GM06990 (cell line): ENCODE measurements at places on chromosomes 5 and 9.

DNA sequence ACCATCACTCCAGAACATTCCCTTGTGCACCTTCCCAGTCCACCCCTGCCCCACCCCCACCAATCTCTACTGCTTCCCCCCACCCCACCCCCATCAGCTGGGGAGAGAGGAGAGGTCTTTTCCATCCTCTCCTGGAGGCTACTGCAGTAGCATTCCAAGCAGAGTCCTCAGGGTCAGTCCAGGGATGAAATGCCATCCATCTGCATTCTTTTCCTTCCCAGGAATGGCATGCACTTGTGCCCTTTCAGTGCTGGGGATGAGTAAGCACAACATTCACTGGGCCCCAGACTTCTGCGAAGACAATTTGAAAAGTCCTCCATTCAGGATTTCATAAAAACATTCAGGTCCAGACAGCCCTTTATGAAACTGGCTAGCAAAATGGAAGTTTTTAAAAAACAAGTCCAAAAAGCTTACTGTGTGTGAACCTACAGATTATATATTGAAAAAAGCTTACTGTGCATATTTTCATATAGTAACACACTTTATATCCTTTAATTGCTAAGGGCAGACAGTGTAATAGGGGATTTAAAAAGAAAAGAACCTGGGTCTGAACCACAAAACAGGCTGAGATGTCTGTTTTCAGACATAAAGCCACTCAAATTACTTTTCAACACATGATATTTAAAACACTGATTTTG, 50.0 kb upstream of the GOLPH3 start:
- no peak for DNase-seq

GRCh38 chr9:130240410-130241197, 25.0 kb upstream of the HMCN2 start:
- no peak for DNase-seq

GRCh38 chr5:141641634-141642267, 5.0 kb downstream of the RELL2 start:
- no peak for DNase-seq

DNA sequence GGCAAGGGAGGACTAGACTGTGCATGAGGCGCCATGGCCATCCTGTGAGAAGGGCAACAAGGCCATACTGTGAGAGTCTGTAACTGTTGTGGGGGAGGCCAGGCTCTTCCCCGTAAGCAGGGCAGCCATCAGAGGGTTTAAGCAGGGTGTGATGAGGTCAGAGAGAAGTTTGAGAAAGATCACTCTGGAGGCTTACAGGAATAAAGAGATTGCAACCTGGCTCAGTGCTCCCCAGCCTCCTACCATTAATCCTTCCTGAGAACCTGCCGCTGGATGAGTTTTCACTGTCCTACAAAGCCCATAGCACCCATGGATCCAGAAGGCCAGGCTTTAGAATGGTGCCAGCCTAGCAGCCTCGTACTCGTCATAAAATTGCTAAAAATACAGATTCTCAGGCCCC, 14.4 kb upstream of the TRMT10B start:
- no peak for DNase-seq

- DNase-seq, result no peak
Measured at GRCh38 chr5:61532983-61533382, 200.9 kb downstream of the ZSWIM6 start.

GRCh38 chr5:80408484-80409366, 861 bp downstream of the ZFYVE16 start:
- DNase-seq, result no peak

DNA sequence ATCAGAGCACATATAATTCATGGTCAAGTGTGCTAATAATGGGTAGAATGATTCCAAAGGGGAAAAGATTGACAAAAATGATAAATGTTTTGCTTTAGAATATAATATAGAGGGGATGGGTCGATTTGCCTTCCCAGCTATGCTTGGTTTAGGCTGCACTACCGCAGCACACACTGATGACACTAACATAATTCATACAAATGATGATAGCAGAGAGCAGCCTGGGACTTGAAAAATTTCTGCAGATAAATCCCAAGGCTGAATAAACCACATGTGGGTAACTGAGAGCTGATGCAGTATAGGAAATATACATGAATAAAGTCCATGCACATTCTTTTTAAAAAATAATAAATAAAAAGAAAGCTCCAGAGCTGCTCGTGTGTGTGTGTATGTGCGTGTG, 54.5 kb downstream of the EFNA5 start:
- DNase-seq, result no peak

DNA sequence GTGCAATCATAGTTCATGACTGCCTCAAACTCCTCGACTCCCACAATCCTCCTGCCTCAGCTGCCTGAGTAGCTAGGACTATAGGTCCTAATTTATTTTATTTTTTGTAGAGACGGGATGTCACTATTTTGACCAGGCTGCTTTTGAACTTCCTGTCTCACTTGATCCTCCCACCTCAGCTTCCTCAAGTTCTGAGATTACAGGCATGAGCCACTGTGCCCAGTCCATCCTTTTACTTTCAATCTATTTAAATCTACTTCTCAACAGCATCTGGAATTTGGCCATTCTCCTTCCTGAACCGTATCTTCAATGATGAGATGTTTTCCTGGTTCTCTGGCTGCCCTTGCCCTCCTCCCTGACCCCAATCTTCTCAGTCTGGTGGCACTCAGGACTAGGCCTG, 12.2 kb upstream of the GRIN1 start:
- no peak for DNase-seq

DNA sequence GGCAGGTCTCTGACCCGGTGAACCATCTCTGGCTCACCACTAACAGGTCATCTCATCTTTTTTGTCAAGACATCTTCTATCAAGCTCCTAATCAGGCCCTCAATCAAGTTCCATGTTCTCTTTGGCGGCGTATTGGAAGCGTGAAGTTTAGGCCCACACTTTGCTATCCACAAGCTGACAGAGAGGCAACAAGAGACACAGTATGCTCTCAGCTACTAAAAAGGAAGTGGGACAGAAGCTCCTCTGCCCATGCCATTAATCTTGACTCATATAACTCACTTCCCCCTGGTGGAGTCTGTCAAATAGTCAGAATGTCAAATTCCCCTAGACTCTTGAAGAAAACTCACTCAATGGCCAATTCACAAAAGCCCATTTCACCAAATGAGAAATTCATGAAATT, 77.6 kb upstream of the TMC1 start:
- DNase-seq, result peak; percentile 60

DNA sequence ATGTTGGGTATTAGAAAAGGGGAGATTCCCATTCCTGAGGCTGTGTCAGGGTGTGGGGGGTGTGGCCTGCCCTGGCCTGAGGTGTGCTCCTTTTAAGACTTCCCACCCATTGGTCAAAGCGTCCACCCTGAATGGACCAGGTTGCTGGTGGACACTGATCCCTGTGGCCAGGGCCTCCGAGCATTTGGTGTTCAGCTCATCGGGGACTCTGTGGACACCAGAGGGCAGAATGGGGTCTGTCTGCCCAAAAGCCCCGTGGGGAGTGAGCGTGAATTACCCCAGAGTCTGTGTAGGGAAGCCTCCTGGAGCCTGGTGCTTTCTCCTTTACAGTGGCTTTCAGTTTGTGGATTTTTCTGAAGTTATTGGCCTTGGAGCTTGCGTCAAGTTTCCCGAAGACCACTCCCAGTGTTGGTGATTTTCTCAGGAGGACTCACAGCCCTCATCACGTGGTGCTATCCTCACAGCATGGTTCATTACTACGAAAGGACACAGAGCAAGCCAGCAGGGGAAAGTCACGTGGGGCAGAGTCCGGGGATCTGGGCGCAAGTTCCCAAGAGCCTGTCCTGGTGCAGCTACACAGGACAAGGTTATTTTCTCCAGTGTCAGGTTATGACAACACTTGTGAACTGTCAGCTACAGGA, 55.5 kb downstream of the TENT4A start:
- no peak for DNase-seq

DNA sequence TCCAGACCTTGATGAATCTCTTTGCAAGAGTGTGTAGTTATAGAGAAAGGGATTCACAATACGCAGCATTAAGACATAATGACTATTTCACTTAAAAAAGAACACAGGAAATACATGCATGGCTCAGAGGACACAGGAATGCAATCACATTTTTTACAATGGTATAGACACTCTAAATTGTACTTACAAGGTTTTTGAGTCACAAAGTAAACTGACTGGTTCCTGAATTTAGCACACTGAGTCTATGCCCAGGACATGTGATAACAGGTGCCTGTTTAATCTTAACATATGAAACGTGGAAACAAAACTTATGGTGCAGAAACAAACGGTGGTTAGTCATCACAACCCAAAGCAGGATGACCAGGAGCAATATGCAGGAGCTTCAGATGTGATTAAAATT, 6.7 kb downstream of the EPB41L4A start:
- DNase-seq, result no peak

DNA sequence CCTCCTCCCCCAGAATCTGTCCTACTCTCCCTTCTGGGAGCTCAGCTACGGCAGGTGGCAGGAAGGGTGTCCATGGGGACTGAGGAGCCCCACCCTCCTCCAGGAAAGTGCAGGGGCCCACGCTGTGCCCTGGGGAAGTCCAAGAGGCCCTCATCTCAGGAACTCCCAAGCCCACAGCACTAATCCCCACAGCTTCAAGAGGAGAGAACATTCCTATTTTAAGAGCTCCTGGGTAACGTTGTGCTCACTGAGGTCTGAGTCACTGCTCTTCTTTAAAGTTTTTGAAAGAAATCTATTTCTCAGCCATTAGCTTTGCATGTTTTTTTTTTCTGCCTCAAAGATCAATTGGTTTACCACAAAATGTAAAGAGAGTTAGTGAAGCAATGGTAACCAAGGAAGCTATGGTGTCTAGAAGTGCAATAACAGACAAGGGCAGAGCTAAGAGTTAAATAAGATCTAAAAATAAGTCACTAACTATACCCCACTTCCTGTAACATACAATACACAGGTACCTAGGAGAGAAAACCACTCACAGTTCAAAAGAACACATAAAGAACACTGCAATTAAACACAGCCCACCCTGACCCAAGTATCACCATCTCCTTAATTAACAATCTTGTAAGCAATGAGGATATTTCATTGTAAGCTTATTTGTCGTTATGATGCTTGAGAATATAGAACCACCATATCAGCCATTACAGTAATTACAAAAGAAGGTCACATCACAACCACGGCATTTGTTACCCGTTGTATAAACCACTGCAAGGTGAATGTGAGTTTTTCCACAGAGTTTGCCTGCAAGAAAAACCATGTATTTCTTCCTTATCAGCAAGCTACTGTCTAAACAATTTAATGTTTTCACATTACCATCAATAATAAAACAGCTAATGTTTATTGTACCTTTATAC, 382.3 kb upstream of the SLC30A5 start:
- peak; percentile 80 for DNase-seq

- no peak for DNase-seq
Measured at GRCh38 chr9:129459547-129460322, 161.2 kb downstream of the C9orf50 start.

- no peak for DNase-seq
Measured at GRCh38 chr5:151253605-151253950, 593 bp downstream of the GM2A start.

DNA sequence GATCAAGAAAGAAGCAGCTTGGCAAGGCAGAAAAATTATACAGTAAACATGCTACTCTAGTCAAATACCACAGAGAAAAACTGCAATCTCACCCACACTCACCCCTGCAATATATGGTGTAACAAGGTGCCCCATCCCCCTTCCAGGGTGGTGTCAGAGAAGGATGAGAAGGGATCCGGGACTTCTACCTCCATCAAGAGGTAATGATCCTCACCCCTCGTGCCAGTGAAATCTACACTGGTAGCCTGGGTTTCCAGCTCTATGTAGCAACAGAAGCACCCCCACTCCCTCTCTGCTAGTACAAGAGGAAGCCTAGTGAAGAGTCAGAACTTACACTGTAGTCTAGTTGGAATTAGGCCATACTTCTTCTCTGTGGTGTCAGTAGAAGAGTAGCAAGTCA, 18.9 kb downstream of the SLCO4C1 start:
- no peak for DNase-seq

- peak; percentile 22 for DNase-seq
Measured at GRCh38 chr5:124744170-124744971, 2.1 kb downstream of the ZNF608 start.

GRCh38 chr5:173778152-173778782, 109.9 kb upstream of the CPEB4 start:
- no peak for DNase-seq

DNA sequence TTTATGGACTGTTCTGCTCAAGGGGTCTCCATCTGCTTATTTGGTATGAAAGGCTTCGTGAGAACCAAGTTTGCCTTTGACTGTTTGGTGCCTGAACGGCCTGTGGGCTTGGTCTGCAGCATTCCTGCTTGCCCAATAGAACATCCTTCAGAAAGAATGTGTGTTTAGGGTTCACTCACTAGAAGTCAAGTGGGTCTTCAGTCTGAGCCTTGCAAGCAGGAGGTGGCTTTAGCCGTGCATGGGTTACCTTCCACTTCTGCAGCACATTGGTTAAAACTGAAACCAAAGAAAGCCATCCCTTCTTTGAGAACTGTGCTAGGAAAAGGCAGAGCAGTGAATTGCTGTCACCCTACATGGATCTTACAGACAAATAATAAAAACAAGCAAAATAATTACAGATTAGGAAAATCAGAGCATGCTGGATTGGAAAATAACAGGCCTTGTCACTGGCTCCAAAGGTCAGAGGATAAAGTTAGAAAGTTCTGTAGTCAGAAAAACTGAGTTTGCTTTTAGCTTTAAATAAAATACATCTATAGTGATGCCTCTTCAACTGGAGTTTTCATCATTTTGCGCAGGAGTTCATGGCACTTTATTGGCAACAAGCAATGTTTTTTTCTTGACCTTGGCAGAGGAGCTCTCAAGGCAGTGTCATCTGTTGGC, 16.6 kb downstream of the WWC1 start:
- no peak for DNase-seq

- peak; percentile 46 for DNase-seq
Measured at GRCh38 chr9:132241840-132242620, 80.2 kb downstream of the NTNG2 start.

DNA sequence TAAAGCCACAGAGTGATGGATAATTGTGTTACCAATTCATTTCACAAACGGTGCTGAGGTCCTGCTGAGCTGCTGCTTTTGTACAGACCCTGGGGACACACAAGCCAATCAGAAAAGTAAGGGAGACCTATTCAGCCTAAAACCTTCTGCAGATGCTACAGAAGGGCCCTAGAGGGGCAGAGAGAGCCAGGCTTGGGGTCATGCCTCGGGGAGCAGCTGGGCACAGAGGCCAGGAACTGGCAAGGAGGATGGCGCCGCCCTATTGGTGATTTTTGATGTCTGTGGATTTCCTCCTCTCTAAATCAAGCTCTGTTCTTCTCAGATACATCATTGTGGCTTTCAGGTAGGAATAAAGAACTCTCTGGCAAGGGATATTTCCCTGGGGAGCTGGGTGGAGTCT, 181.9 kb downstream of the ZNF462 start:
- no peak for DNase-seq

DNA sequence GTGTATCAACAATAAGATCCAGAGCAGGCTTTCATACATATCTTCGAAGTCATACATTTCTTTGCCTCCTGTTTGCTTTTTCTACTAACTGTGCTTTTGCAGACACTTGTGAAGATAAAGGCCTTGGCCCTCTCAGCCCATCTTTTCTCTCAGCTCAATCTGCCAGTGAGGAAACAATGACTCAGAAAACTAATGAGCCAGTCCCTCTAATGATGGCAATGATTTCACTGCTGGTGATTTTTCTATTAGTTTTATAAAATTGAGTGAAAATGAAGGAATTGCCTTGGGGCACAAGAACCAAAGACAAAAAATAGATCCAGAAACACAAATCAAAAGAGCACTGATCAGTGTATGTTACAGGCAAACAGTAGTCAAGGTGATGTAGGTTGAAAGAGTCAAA, 167.7 kb upstream of the PPP2R2B start:
- DNase-seq, result no peak
